ENCODE measurements at places on chromosomes 13 and 19. TPM values are rescaled to one million over a fixed set of nuclear protein-coding genes. Genes with fewer than 3 reads are reported as not detected.

- DNase-seq, result no peak
Observed at GRCh38 chr13:73286177-73286576, 227.4 kb downstream of the KLF5 start.

- DNase-seq, result no peak
Observed at GRCh38 chr13:42860485-42860884, 79.1 kb downstream of the FAM216B start.

GRCh38 chr13:23865026-23865425 lies 24.2 kb downstream of the MIPEP start:
- no peak for DNase-seq

GRCh38 chr13:26377038-26377437 lies 123.1 kb downstream of the CDK8 start:
- DNase-seq, result no peak

GRCh38 chr13:106786006-106786563 lies 218.1 kb upstream of the ARGLU1 start:
- DNase-seq, result no peak

DNA sequence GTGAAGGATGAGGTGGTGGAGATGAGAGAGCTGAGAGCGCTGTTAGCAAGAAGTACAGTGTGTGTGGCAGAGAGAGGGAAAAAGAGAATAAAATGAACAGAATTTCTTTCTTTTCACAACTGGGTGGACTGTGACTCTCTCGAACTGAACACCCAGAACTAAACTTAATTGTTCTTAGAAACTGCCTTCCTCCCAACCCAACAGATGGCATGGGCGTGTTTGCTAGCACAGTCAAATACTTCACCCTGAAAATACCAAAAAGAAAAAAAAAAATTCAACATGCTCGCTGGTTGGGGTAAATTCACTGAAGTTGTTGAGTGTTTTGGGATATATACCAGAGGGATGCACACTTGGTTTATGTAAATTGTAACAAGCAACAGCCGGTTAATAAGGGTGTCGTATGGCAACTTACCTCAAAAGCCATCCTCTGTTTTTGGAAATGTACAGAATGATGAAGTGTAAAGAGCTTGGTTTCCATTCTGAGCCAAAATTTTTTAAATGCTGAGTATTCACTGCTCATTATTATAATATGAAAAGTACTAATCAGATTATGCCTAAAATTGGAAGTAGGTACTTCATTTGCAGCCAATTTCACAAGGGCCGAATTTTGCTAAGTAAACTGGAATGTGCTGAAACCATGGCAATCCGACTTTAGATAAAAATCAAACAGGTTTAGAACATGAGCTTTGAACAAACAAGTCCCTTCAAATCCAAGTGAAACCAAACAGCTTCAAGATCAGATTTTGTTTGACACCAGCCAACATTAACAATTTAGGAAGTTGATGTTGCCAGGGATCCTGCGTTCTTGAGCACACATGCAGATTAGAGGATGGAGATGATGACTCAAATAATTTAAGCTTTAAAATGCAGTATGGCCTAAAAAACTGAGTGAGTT lies 115.8 kb downstream of the ZIC5 start:
- DNase-seq, result no peak

DNA sequence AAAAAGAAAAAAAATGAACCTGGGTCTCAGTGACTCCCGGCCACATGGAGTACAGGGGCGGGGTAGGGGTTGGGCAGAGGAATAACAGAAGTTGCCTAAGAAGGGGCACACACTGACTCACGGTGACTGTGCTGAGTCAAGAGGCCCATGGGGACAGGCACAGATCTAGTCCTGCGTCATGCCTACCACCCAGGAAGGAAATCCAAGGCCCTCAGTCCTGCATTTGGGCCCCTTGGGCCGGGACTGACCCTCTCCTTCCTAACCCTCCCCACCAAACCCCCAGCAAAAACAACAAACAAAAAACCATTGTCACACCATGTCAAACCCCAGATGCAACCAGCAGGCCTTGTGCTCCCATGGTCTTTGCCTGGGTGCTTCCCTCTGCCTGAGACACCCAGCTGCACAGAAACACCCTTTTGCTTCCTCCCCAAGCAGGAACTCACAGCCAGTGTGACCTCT lies 9.6 kb upstream of the NOTCH3 start:
- no peak for DNase-seq

GRCh38 chr19:31421082-31421481 lies 71.8 kb upstream of the TSHZ3 start:
- no peak for DNase-seq

- DNase-seq, result no peak
Observed at GRCh38 chr13:49258089-49258796, 10.5 kb downstream of the CDADC1 start.

DNA sequence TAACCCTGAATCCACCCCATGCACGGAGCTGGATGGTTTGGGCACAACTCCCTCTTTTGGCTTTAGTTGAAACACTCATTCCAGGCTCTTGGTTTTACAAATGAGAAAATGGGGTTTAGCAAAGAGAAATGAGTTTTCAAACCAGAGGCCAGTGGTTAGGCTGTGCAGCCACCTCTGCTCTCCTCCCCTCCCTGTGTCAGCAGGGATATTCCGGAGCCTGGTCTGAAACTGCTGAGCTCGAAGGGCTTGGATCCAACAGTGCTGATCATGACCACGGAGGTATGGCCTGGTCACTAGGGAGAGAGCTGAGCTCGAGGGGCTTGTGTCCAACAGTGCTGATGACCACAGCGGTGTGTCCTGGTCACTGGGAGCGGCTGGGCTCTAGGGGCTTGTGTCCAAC lies 41.5 kb downstream of the ZNF787 start:
- DNase-seq, result no peak

GRCh38 chr19:17577457-17578097 lies 22.1 kb downstream of the COLGALT1 start:
- no peak for DNase-seq

- no peak for DNase-seq
Observed at GRCh38 chr13:98483601-98484288, 93.2 kb downstream of the STK24 start.

- DNase-seq, result peak; percentile 14
Observed at GRCh38 chr13:113926301-113926761, 47.5 kb downstream of the C13orf46 start.

DNA sequence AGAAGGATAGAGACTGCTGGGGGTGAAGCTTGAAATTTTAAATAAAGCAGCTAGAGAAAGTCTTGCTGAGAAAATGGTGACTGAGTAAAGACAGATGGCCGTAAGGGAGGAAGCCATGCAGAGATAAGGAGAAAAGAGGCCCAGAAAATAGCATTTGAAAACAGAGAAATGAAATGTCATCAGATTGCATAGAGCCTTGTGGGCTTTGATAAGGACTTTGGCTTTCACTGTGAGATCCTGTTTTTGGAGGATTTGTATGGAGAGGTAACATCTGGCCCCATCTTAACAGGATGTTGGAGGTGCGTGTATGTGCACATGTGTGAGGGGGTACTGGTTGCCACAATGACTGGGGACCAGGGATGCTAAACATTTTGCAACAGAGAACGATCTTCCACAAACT lies 19.5 kb upstream of the ATP8A2 start:
- DNase-seq, result no peak

GGACT gene
- 2.9 TPM for total RNA-seq

SLC5A5 gene
- total RNA-seq, result 0.09 TPM

PSG4 gene
- not detected for total RNA-seq

FFAR1 gene
- not detected for total RNA-seq

ZNF382 gene
- 4.3 TPM for total RNA-seq

DPF1 gene
- total RNA-seq, result not detected

S1PR5 gene
- total RNA-seq, result 0.72 TPM

THSD1 gene
- total RNA-seq, result 21.6 TPM

All from omental fat pad (tissue), 4 donors.